ENCODE measurements at places on chromosomes 3 and 15. TPM values are rescaled to one million over a fixed set of nuclear protein-coding genes. Genes with fewer than 3 reads are reported as not detected.

Gene LRRN1
- not detected for total RNA-seq

Gene CILP
- not detected for total RNA-seq

Gene KCNMB2
- not detected for total RNA-seq

Gene LEKR1
- 0.67 TPM for total RNA-seq

Gene GOLGA6L22
- not detected for total RNA-seq

Gene TERB2
- not detected for total RNA-seq

Gene SH2D7
- not detected for total RNA-seq

Gene C3orf20
- total RNA-seq, result not detected
